DMS 273 treated with DMSO at 0.1 percent for 48 hours (cell line): ENCODE measurements at places on chromosomes 7 and 10.

DNA sequence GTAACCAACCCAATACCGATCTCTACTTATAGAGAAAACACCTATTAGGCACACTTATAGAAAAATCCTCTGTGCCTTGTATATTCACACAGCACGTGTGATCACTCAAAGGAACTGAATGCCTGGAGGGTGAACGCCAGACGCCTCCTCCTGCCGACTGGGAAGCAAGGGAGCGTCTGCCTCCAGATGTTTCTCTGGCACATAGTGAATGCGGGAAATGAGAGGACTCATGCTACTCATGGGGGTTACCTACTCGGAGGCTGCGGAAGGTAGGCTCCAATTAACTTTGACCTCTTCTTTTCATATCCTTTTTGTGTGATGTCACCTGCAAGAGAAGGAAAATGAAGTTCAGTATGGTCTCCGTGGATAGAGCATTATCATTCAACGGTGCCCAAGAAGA, 203.3 kb downstream of the DIP2C start:
- DNase-seq = no peak

DNA sequence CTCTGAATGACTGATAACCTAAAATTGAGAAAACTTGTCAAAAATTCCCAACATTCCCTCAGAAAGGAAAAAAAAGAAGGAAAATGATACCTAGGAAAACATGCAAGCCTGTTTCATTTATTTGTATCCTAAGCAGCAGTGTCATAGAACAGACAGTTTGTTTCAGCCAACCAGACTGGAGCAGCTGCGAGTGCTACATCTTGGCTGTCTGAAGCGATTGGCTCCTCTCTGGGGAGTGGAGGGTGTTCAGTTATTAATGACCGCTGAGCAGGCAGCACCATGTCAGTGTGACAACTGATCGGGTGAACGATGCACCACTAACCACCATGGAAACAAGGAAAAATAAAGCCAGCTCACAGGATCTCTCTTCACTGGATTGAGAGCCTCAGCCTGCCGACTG, at the start of gene LRRN3:
Gene LRRN3 (plus strand): TSS at position 282 of the 400 bp plus-strand sequence. CDS start 31,646 bp downstream, outside the sequence.
- peak; percentile 80 for DNase-seq

- DNase-seq = no peak
Observed at GRCh38 chr7:73999664-74000435, 28.1 kb upstream of the ELN start.

- DNase-seq = no peak
Observed at GRCh38 chr10:51867956-51868355, 168.6 kb upstream of the CSTF2T start.

DNA sequence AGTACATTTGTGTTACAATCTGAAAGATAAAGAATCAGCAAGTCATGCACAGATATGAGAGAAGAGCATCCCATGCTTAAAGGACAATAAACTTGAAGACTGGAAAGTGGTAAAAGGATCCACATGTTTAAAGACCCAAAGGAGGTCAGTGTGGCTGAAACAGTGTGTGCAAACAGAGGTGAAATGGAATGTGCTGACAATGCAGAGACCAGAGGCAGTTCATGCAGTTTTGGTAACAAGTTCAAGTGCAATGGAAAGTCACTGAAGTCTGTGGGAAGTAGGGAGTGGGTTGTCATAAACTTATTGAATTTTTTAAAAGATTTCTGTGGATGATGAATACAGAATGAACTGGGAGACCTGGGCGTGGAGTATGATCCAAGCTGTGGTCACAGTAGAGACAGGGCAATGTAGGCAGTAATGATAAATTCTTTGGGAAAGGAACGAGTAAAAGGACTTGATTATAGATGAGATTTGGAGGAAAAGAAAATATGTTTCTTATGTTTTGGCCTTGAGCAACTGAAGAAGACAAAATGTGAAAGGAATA, 408.0 kb downstream of the HGF start:
- no peak for DNase-seq

- DNase-seq = no peak
Observed at GRCh38 chr10:19480353-19480752, 335.9 kb upstream of the PLXDC2 start.

- no peak for DNase-seq
Observed at GRCh38 chr10:71443676-71444075, 47.0 kb downstream of the CDH23 start.

DNA sequence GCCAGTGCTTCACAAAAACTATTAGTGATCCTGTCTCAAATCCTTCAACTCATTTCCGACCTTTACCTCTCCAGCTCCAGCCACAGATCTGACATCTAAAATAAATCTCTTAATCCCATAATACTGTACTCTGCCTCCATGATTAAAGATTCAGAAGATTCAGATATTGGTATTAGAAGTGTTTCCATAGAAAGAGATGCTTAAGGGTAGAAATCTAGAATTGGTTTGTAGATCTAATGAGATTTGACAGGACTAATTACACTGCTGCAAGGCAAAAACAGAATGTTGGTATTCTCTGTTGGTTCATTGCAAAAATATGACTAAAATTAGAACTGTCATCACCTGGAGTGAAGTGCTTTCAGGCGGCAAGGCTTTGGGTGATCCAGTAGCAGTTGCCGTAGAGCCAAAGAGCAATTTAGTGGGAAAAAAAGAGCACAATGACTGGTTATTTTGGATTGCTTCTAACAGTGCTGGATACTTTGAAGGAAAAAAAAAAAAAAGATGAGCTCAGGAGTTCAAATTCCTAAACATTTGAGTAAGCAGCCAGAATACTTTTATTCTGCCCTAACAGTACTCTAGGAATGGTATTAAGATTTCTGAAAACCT, 940.1 kb upstream of the SORCS1 start:
- DNase-seq = no peak

GRCh38 chr7:140455743-140456142, 23.6 kb downstream of the MKRN1 start:
- DNase-seq = no peak

DNA sequence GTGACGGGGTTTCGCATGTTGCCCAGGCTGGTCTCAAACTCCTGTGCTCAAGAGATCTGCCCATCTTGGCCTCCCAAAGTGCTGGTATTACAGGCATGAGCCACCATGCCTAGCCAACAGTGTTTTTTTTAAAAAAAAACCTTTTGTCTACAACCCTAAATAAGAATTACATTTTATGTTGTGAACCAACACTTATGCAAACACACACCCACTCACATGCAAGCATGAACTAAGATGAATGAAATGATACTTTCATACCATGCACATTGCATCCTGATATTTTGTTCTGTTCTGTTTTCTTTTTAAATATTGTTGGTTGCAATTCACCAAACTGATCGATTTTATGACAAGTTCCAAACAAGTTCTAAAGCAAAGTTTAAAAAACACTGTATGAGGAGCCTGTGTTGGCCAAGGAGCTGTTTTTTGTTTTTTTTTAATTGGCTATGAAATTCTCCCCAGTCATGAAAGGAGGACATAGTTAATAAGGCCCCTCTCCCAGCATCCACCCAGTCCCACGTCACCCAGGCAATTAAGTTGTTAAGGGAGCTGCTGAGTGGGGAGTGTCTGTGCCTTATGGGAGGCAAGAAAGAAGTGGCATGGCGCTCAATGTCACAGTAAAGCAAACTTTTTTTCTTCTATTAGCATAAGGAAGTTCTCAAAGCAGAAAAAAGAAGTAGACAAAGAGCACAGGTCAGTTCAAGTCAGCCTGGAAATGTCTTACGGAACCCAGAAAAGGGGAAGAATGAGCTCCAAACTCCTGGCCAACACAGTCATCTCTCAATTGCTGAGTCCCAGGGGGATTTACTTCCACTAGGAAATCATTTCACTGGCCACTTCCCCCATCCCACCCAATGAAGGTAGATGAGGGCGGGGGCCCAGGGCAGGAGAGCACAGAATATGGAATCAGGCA, 50.1 kb downstream of the NOD1 start:
- DNase-seq = no peak

- no peak for DNase-seq
Observed at GRCh38 chr10:102211615-102212299, 14.3 kb upstream of the ELOVL3 start.

- no peak for DNase-seq
Observed at GRCh38 chr10:79136236-79137005, 67.7 kb downstream of the ZMIZ1 start.

- DNase-seq = no peak
Observed at GRCh38 chr10:91762878-91763277, 35.3 kb upstream of the TNKS2 start.
